Sigmoid colon (tissue), 7 donors: ENCODE measurements at places on chromosomes 1 and 21. TPM values are rescaled to one million over a fixed set of nuclear protein-coding genes. Genes with fewer than 3 reads are reported as not detected.

The TRIM46 gene
- 0.16 TPM for total RNA-seq

The CLEC20A gene
- not detected for total RNA-seq

DNA sequence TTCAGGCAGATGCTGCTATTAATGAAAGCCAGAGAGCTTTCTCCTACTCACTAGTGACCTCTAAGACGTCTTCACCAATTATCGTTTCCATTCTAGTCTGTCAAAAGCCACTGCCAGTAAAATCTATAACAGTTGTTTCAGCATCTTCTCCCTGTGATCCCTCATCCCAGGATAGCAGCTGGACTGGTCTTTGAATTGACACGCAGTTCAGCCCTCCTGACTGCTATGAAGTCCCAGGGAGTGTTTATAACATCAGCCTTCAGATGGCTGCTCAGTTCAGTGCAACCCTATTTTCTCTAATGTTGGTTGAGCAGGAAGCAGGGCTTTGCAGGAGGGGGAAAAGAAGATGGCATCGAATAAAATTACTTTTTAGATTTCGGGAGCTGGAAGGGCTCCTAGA, 23.6 kb upstream of the MARK1 start:
- no peak for DNase-seq

DNA sequence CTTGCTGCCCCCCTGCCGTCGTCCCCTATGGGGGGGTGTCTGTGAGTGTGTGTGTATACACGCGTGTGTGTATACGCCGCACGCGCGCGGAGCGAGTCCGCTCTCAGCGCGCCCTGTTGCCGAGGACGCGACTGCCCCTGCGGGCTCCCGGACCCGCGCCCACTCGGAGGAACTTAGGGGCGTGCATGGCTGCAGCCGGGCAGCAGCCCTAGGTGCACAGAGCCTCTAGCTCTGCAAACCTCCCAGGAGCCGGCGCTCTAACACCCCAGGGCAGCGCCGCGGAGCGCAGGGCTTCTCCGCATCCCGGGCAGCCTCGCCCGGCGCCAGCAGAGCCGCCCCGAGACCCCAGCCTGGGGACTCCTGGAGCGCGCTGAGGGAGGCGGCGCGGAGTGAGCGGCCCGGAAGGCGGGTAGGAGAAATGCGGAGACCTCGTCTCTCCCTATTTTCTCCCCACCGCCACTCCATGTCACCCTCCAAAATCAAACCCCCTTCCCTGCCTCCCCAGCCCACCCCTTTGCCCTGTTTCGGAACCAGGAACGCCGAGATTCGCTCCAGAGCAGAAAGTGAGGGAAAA, 574 bp downstream of the ITPKB start:
- DNase-seq: no peak

DNA sequence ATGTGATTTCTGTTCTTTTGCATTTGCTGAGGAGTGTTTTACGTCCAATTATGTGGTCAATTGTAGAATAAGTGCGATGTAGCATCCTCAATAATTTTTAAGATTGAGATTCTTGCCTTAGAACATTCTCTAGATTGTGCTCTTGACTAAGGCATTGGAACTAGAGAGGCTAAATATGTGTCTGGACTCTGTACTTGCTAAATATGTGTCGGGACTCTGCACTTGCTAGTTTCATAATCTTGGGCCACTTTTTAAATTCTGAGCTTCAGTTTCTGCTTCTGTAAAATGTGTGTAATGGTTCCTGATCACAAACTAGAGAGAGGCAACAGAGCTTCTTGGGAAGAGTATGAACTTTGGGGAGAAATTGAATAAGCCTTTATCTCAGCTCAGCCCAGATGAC, 21.6 kb downstream of the HLX start:
- DNase-seq: no peak

DNA sequence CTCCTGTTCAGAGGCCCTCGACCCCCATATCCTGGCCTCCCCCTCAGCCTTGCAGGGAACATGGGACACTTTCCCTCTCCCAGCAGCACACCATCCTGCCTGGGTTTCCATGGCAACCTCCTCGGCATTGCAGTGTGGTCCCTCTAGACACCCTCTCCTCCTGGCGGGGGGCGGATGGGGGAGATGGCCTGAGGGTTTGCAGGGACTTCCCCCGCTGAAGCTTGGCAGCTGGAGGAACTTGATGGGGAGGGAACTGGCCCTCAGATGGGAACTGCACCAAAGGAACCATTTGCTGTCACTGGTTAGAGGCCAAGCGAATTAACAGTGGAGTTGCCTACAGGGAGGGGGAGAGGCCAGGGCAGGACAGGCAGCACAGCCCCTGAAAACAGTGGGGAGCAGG, 28.7 kb downstream of the RIMS3 start:
- peak; percentile 40 for DNase-seq

DNA sequence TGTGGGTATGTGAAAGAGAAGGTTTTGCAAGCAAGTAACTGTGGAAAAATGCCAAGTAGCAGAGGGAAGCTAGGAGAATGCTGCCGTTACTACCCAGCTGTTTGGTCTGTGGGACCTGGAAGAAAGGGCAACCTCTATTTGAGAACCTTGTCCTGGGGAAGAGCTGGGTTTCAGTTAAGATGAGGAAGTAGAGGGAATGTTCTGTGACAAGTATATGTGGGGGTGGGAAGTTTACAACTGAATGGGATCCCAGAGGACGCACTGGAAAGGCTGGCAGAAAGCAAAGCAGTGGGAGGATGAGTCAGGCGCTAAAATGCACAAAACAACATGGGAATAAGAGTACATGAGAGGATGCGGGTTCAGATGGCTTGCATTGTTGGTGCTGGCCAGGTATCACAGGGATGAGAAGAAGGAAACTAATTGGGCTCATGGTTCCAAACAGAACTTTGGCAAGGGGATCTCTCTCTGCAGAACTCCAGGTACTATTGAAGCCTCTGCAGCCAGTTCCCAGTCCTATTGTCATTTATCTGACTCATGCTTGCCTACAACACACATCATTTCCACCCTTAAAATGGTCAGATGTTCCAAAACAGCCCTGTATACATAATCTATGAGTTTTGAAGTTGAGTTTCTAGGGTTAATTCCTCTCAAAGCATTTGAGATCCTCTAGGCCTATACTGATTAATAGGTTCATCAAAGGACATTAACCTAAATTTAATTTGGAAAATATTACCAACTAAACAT, 88.5 kb upstream of the VAV3 start:
- DNase-seq: peak; percentile 50

DNA sequence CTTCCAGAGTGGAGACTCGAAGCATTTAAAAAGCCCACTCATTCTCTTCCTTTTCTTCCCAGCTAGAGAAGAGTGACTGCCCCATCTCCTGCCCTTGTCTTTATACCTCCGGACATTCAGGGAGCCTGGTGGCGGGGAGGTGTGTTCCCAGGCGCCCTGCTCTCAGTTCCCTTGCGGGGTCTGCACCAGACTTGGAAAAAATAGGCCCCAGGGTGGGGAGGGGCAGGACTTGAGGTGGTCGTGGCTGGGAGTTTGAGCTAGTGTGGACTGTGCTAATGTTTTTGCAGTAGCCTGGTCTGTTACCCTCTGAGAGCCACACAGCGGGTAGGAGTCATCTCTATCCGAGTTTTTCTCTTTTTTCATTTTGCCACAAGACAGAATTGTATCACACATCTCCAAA, 139.1 kb downstream of the PEX14 start:
- peak; percentile 59 for DNase-seq

GRCh38 chr1:153030895-153031294, at the start of gene SPRR1B:
Gene SPRR1B, plus strand, starts transcription at chr1:153031203. Its CDS starts 1,143 bp downstream, at chr1:153032346.
- no peak for DNase-seq

DNA sequence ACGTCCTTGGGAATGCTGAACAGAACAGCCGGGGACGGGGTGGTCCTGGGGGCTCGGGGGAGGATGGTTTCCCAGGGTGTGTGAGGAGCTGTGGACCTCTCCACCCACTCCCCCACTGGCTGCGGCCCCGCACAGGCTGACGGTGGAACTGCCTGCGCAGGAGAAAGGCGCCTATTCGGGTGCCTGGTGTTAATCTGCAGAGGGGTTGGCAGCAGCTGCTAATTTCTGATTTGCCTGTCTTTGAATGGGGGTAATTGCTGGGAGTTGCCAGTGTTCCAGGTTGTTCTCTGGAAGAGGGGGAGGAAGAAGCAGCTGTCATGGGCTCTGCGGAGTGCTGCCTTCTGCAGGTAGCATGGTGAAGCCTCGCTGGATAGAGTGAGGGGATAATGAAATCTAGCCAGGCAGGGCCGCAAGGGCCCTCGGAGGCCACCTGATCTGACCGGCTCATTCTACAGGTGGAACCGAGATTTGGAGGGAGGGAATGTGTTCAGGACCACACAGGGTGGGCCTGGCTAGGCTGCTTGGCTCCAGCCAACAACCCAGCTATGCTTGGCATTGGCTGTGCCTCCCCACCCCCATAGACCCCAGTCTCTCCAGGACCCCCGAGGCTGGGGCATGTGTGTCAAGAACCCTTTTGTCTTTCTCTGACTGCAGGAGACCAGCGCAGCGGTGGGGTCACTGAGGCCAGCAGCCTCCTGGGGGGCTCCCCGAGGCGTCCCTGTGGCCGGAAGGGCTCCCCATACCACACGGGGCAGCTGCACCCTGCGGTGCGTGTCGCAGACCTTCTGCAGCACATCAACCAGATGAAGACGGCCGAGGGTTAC, 67.1 kb downstream of the PTPRU start:
- no peak for DNase-seq

DNA sequence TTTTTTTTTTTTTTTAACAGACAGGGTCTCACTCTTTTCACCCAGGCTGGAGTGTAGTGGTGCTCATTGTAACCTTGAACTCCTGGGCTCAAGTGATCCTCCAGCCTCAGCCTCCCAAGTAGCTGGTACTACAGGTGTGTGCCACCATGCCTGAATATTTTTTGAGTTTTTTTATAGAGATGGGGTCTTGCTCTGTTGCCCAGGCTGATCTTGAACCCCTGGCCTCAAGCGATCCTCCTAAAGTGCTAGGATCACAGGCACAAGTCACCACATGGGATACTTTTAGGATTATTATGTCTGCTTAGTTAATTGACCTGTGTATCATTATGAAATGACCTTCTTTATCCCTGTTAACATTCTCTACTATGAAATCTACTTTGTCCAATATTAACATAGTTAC, 38.0 kb downstream of the RASSF5 start:
- no peak for DNase-seq
